Ascending aorta (tissue), 2 donors: ENCODE measurements at places on chromosomes 12 and 14.

DNA sequence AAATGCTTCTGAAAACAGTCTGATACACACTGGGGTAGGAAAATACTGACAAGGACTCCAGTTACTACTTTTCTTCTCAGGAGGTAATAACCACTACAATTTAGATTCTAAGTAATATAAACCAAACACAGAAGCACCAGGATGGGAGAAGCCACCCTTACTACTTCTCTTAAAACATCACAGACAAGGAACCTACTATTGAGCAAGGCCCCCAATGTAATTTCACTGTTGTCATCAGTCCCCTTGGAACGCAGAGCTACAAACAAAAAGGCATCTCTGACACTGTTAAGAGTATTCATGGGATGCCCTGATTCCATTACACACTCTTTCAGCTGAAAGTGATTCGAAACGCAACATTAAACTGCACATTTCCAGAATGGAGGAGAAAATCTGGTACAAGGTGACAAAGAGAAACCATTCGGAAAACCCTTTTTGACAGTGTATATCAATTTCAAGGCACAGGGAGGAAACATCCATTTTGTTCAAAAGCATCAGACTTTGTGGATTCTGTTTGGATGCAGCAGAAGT lies 185.9 kb downstream of the PPM1H start:
- no peaks in the 10 kb centered on the region for H3K4me1 ChIP-seq
- no peak overlapping the region for H3K4me3 ChIP-seq
- no peak for DNase-seq
- no peaks in the 10 kb centered on the region for H3K27me3 ChIP-seq

DNA sequence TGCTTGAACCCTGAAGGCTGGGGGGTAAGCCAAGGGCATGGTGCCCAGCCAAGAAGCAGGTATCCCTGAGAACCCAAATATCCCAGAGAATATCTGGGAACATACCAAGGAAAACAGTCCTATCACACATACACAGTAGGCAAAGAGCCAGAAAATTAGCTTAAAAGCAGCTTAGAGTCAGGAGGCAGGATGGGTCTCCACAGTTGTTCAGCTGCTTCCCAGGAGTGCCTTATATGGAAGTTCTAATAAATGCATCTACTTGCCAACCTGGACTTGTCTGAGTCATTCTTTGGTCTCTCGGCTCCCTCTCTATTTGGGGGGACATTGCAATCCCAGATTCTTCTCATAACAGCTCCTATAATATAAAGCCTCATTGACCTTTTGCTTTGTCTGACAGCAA lies 9.0 kb upstream of the GPR135 start:
- no peaks in the 10 kb centered on the region for H3K4me1 ChIP-seq
- no peak overlapping the region for H3K4me3 ChIP-seq
- no peaks in the 10 kb centered on the region for H3K27me3 ChIP-seq
- H3K36me3 ChIP-seq: peaks cover 7% of the 10 kb centered on the region
- H3K27ac ChIP-seq: peak overlapping the region; percentile 67
- DNase-seq: no peak

GRCh38 chr12:51907856-51908425 lies 637 bp downstream of the ACVRL1 start:
- peak overlapping the region; percentile 82 for H3K27ac ChIP-seq
- no peak for DNase-seq
- H3K4me1 ChIP-seq: no peaks in the 10 kb centered on the region
- peak overlapping the region; percentile 53 for H3K4me3 ChIP-seq
- no peaks in the 10 kb centered on the region for H3K27me3 ChIP-seq

DNA sequence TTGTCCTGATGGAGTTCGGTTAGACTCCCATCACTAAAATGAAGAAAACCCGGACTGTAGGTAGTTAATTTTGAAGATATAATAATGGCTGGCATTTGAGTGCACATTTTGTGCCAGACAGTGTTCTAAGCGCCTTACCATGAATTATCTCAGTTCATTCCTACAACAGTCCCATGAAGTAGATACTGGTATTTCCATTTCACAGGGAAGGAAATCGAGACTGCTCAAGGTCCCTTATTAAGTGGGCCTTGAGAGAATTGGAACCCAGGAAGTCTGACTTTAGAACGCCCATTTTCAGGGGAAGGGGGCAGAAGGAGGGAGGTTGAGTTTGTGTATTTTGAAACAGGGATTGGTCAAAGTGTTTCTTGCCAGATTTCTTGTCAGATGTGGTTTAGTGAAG lies 855 bp downstream of the MNAT1 start:
- H3K4me3 ChIP-seq: peak overlapping the region; percentile 98
- peak overlapping the region; percentile 88 for H3K27ac ChIP-seq
- H3K27me3 ChIP-seq: no peaks in the 10 kb centered on the region

GRCh38 chr12:68267892-68268396 lies 14.5 kb upstream of the IL22 start:
- H3K27ac ChIP-seq: no peak overlapping the region
- H3K27me3 ChIP-seq: no peaks in the 10 kb centered on the region
- no peaks in the 10 kb centered on the region for H3K36me3 ChIP-seq
- no peak for DNase-seq
- no peaks in the 10 kb centered on the region for H3K4me1 ChIP-seq
- H3K4me3 ChIP-seq: no peak overlapping the region

GRCh38 chr12:118980407-118981014 lies 830 bp upstream of the SRRM4 start:
- no peak overlapping the region for H3K4me3 ChIP-seq
- no peak for DNase-seq
- no peak overlapping the region for H3K27ac ChIP-seq
- no peaks in the 10 kb centered on the region for H3K4me1 ChIP-seq

- H3K4me1 ChIP-seq: no peaks in the 10 kb centered on the region
- peaks cover 74% of the 10 kb centered on the region for H3K36me3 ChIP-seq
- DNase-seq: no peak
- no peak overlapping the region for H3K27ac ChIP-seq
- no peak overlapping the region for H3K4me3 ChIP-seq
- no peaks in the 10 kb centered on the region for H3K27me3 ChIP-seq
Observed at GRCh38 chr12:132111654-132112304, 32.3 kb downstream of the DDX51 start.

- peak overlapping the region; percentile 3 for H3K27ac ChIP-seq
- H3K27me3 ChIP-seq: no peaks in the 10 kb centered on the region
- no peak for DNase-seq
- peaks cover 21% of the 10 kb centered on the region for H3K4me1 ChIP-seq
- no peak overlapping the region for H3K4me3 ChIP-seq
Observed at GRCh38 chr14:81537193-81537592, 3.5 kb upstream of the SEL1L start.

DNA sequence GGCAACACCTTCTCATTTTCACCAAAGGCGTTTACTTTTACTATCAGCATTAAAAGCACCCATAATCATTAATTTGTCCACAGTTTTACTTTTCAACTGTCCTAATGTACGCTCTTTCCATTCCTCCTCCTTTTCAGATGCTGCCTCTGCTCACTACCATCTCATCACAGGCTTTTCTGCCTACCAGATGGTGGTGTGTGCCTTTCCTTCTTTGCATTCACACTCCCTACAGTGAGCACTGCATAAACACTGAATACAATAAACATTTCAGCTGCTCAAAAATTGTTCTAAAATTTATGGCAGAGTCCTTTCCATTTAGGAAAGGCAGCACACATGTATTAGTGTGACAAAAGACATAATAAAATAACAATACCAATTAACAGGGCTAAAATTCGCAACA lies 435.7 kb downstream of the GXYLT1 start:
- no peaks in the 10 kb centered on the region for H3K4me1 ChIP-seq
- no peak overlapping the region for H3K27ac ChIP-seq
- no peak for DNase-seq
- no peaks in the 10 kb centered on the region for H3K36me3 ChIP-seq

- H3K4me1 ChIP-seq: no peaks in the 10 kb centered on the region
- H3K36me3 ChIP-seq: no peaks in the 10 kb centered on the region
- H3K27me3 ChIP-seq: no peaks in the 10 kb centered on the region
- H3K27ac ChIP-seq: no peak overlapping the region
- no peak overlapping the region for H3K4me3 ChIP-seq
Observed at GRCh38 chr14:39868949-39869348, 436.7 kb upstream of the FBXO33 start.

DNA sequence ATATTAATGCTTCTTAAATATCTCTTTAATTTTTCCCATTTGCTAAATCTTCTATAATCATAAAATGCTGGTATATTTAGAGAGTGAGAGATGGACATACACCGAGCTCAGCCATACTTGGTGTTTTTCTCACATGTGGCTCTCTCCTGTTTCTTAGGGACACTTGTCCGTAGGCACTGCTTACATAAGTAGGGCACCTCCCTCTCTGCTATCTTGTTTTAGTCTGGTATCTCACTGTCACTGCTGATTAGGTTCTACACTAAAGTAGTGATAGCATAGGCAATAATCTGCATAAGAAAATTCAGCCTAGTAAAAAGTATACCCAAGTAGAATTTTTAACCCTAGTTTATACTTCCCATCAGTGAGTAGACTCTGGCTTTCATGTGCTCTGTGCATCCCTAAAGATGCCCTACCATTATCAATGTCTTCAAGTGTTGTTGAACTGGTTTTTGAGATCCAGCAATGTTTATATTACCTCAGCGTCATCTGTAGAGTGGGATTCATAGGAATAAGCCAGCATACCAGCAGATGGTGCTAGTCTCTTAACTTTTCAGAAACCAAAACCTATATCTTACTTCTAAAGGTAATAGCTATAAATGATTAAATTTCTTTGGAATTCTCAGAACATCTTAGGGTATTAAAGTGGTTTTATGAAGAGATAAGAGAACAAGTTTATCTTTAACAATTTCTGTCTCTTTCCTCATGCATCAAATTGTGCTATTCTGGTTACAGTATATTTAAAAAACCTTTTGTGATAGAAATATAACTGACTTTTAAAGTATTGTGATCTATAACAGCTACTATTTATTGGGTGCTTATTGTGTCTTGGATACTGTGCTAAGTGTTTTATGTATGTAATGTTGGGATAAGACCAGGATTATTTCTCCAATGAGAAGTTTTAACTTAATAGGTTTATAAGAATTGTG lies 32.9 kb downstream of the ARID2 start:
- H3K4me3 ChIP-seq: no peak overlapping the region
- no peaks in the 10 kb centered on the region for H3K36me3 ChIP-seq
- no peaks in the 10 kb centered on the region for H3K27me3 ChIP-seq
- no peaks in the 10 kb centered on the region for H3K4me1 ChIP-seq

DNA sequence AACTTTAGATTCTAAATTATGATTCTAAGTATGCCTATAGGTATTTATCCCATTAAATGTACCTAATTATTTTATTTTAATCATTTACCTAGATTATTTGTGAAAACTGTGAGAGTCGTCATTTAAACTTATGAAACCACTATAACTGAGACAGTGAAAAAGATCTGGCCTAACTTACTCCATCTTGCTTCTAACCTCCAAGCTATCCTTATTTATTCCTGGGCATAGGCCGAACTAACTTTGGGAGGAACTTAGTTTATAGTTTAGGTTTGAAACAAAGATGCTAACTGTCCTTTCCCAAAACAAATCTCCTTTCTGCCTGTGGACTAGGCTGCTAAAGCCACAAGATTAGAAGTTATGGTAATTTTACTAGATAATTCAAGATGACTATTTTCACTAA lies 79.7 kb upstream of the PPP2R5C start:
- H3K27me3 ChIP-seq: no peaks in the 10 kb centered on the region
- no peak for DNase-seq
- H3K27ac ChIP-seq: no peak overlapping the region

- H3K27ac ChIP-seq: no peak overlapping the region
- H3K4me1 ChIP-seq: no peaks in the 10 kb centered on the region
- H3K4me3 ChIP-seq: no peak overlapping the region
- H3K27me3 ChIP-seq: no peaks in the 10 kb centered on the region
- no peak for DNase-seq
Observed at GRCh38 chr12:92769124-92769901, 66.5 kb downstream of the PLEKHG7 start.

- no peaks in the 10 kb centered on the region for H3K27me3 ChIP-seq
- H3K4me1 ChIP-seq: no peaks in the 10 kb centered on the region
- no peak overlapping the region for H3K27ac ChIP-seq
- no peaks in the 10 kb centered on the region for H3K36me3 ChIP-seq
- H3K4me3 ChIP-seq: no peak overlapping the region
Observed at GRCh38 chr12:80513211-80513610, 69.2 kb downstream of the PTPRQ start.

GRCh38 chr14:61694039-61694438 lies 1.3 kb upstream of the HIF1A start:
- no peaks in the 10 kb centered on the region for H3K27me3 ChIP-seq
- peak overlapping the region; percentile 95 for H3K4me3 ChIP-seq
- no peak for DNase-seq
- no peaks in the 10 kb centered on the region for H3K36me3 ChIP-seq
- no peak overlapping the region for H3K27ac ChIP-seq

DNA sequence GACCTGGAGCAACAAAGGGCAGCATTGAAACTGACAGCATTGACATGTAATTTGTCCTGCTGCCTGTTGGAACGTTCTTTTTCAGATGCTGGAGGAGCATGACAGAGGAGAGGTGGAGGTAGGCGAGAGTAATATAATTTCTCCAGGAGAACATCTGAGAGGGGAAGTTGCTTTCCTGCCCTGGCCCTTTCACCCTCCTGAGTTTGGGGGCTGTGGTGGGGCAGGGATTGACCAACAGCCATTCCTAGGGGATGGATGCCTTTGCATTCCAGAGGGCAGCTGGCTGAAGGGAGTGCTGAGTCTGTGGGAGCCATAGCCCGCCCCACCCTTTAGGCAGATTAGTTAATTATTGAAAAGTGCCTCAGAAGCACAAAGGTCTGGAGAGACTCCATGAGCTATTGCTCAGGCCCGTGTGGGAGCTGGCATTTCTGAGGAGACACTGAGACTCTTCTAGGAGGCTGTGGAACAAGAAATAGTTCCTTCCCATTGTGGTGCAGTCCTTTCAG lies 73.5 kb downstream of the ARF6 start:
- no peak overlapping the region for H3K4me3 ChIP-seq
- H3K4me1 ChIP-seq: peaks cover 10% of the 10 kb centered on the region
- no peaks in the 10 kb centered on the region for H3K27me3 ChIP-seq
- no peak overlapping the region for H3K27ac ChIP-seq
- no peak for DNase-seq

- peaks cover 81% of the 10 kb centered on the region for H3K4me1 ChIP-seq
- no peaks in the 10 kb centered on the region for H3K27me3 ChIP-seq
- no peaks in the 10 kb centered on the region for H3K36me3 ChIP-seq
- H3K4me3 ChIP-seq: no peak overlapping the region
- peak overlapping the region; percentile 93 for H3K27ac ChIP-seq
Observed at GRCh38 chr12:64678248-64678647, 68.0 kb downstream of the RASSF3 start.

GRCh38 chr12:58097741-58098140 lies 156.4 kb downstream of the ATP23 start:
- H3K36me3 ChIP-seq: no peaks in the 10 kb centered on the region
- H3K27ac ChIP-seq: no peak overlapping the region
- H3K27me3 ChIP-seq: no peaks in the 10 kb centered on the region
- H3K4me3 ChIP-seq: no peak overlapping the region
- no peak for DNase-seq

DNA sequence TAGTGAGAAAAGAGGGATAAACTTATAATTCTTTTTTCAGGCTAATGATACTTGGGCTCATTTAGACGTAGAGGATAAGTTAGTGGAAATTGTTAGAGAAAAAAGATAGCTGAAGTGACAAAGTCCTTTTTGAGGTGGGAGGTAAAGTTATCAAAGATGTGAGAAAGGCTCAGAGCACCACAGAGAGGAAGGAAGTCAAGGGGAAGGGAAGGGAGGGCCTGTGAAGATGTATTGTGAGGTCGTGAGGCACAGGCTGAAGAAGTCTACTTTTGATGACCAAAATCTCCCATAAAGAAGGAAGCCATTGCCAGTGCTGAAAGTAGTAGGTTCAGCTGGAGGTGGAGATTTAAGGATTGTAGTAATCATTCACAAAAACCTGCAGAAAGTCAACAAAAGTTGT lies 19.4 kb upstream of the PTGDR start:
- H3K4me1 ChIP-seq: no peaks in the 10 kb centered on the region
- H3K4me3 ChIP-seq: no peak overlapping the region
- H3K27ac ChIP-seq: no peak overlapping the region
- DNase-seq: no peak
- H3K36me3 ChIP-seq: no peaks in the 10 kb centered on the region
- H3K27me3 ChIP-seq: no peaks in the 10 kb centered on the region
